ENCODE measurements at places on chromosomes 2 and 18.

DNA sequence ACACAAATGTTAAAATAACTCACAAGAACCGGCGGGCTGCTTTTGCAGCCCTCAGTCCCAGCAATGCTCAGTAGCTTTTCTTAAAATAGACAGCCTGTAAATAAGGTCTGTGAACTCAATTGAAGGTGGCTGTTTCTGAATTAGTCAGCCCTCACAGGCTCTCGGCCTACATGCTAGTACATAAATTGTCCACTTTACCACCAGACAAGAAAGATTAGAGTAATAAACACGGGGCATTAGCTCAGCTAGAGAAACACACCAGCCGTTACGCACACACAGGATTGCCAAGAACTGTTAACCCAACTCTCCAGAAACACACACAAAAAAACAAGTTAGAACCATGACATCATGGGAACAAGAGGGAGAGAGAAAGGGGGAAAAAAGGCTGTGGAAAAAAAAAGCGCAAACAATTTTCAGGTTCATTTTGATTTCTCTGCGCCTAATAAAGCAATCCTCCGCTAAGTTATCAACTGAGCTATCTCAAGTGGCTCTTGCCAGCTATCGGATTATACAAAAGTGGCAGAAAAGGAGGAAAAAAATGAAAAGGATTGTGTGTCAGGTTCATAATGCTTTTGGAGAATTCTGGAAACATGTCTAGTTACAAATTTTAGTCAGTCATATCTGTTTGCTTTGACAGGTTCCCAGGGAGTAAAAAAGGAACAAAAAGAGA lies 89.1 kb downstream of the ZEB2 start:
- DNase-seq: no peak

DNA sequence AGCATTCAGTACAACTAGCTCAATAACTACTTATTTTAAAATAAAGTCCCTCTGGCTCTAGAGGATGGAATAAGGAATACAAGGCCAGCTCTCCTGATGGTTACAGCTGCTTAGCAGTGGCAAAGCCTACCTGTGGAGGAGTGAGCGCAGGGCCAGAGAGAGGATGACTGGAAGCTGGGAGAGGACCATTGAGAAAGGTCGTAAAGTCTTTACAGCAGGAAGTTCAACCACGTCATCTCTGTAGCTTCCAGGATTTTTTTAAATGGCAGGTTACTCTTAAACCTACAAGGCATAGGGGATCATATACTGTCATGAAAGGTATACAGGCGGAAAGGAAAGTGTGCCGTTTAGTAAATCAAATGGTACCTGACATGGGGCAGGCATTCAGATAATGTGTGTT lies 26.3 kb downstream of the ANXA4 start:
- no peak for DNase-seq

DNA sequence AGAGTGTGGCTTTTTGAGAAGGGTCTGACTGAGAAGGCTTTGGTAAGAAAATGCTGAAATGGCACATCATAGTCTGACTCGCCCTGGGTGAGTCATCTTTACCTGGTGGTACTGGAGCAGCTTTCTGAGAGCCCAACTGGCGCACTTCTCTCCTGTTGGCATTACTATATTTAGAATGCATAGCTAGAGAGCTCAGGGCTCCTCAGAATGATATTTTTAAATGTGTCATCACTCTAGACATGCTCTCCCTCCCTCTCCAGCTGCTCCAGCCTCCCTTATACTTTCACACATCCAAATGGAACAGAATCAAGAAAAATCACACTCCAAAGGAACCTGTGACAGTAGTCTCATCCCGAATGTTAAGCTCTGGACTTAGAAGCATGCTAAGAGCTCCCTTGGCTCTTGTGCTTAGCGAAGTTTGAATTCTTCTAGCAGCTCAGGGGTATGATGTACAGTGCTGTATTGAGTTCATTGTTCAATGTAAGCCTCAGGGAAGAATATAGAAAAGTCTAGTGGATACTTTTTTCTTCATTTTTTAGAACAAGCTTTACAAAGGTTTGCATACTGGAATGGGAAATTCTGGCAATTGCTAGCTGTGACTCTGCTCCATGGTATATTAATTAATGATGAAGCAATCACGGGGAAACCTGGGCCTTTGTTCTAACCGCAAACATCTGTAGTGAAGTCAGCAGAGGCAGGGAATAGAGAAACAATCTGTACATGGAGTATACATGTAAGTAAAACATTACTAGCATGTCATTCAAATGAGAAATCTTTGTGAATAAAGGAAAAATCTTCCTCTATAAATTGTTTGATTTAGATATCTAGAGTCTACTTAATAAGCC lies 751.2 kb upstream of the NRXN1 start:
- DNase-seq: no peak

DNA sequence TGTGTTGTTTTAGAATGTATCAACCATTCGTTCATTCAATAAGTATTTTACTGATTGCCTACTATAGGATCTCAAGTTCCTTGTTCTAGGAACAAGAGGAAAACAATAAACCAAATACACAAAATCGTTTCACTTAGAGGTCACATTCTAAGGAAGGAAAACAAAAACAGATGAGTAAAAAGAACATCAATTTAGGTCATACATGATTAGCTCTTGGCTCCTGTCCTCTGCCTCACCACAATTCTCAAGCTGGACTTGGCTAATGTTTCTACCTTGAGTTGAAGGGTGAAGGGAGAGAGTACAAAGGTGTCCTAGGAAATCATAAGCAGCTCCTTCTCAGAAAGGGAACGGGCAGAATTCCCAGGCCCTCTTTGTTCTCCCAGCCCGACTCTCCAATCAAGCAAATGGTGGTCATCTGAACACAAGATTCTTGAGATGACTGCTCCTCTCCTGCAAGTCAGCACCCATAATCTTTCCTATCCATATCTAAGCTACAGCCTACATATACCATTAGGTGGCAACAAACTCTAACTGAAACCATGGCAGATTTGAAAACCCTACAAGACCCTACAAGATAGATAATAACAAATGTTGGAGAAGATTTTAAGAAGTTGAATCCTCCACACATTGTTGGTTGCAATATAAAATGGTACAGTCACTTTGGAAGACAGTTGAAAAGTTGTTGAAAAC lies 76.0 kb downstream of the CBLN2 start:
- no peak for DNase-seq

DNA sequence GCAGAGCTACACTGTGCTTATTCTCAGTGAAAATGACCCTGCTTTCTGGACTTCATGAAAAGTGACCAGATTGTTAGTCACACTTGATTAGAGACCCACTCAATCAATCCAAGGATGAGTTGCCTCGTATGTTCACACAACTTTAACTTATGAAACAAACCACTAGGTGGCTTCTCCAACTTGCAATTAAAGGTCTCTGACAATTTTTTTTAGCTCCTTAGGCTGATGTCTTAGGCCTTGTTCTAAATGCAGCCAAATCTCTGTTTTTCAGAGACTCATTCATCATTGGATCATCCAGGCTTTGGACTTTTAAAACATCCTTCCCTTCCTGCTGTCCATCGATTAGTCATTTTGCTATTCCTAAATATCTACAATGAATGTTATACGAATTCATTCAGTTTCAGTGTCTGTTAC lies 63.4 kb downstream of the MREG start:
- no peak for DNase-seq

- no peak for DNase-seq
Measured at GRCh38 chr2:15737314-15738224, 145.9 kb downstream of the DDX1 start.

GRCh38 chr2:220433131-220433530 lies 805.7 kb downstream of the SLC4A3 start:
- no peak for DNase-seq

- no peak for DNase-seq
Measured at GRCh38 chr2:18701981-18702380, 112.6 kb upstream of the NT5C1B start.

GRCh38 chr2:115757286-115757685 lies 1314.8 kb downstream of the DPP10 start:
- no peak for DNase-seq

- no peak for DNase-seq
Measured at GRCh38 chr18:46942646-46943045, 25.2 kb downstream of the KATNAL2 start.

GRCh38 chr2:43329637-43330036 lies 103.2 kb upstream of the ZFP36L2 start:
- no peak for DNase-seq

- DNase-seq: no peak
Measured at GRCh38 chr2:70417011-70417410, 115.1 kb upstream of the FAM136A start.

All from activated naive CD4-positive, alpha-beta T cell (primary cell).